NCI-H1105 (cell line): ENCODE measurements at places on chromosomes 6 and 20.

GRCh38 chr6:135097172-135097571 lies 42.5 kb upstream of the HBS1L start:
- no peak for DNase-seq

DNA sequence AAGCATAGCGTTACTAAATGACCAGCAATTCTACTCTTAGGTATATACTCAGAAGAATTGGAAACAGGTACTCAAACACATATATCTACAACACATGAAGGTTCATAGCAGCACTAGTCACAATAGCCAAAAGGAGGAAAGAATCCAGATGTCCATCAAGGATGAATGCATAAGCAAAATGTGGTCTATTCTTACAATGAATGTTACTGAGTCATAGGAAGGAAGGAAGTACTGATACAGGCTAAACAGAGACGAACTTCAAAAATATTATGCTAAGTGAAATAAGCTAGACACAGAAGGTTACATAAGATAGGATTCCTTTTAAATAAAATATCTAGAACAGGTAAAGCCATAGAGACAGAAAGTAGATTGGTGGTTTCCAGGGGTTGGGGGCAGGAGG lies 93.5 kb downstream of the MAP3K7 start:
- no peak for DNase-seq

GRCh38 chr6:14851281-14851680 lies 394.6 kb upstream of the JARID2 start:
- DNase-seq: no peak

DNA sequence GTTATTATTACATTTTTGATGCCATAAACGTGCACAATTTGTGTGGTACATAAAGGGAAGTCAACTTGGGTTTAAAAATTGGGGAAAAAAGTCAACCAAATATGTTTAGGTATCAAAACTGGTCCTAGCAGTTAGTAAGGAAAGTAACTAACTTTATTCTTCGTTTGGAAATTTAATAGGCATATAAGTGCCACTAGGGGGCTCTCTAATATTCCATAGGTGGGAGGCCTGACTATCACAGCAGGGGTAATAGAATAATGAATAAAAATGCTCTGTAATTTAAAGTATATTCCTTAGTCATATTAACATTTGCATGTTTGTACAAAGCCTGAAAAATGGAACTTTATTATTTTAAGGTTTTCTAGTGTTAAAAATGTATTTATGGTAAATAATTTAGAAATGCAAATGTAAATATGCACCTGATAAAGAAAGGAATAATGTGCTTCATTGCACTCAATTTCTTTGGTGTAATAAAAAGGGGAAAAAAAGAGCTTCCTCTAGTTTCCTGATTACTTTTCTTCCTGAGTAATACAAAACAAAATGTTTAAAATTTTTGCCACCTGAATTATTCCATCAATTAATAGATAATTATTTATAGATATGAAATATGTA lies 125.7 kb upstream of the HDAC2 start:
- peak; percentile 71 for DNase-seq

DNA sequence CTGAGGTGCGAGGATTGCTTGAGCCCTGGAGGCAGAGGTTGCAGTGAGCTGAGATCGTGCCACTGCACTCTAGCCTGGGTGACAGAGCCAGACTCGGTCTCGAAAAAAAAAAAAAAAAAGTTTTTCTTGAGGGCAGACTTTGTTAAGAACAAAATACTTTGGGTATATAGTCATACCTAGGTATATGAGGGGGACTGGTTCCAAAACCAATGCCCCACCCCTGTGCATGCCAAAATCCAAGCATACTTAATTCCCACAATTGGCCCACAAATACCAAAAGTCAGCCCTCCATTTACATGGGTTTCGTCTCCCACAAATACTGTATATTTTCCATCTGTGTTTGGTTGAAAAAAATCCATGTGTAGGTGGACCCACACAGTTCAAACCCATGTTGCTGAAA lies 119.9 kb downstream of the INSM1 start:
- no peak for DNase-seq

DNA sequence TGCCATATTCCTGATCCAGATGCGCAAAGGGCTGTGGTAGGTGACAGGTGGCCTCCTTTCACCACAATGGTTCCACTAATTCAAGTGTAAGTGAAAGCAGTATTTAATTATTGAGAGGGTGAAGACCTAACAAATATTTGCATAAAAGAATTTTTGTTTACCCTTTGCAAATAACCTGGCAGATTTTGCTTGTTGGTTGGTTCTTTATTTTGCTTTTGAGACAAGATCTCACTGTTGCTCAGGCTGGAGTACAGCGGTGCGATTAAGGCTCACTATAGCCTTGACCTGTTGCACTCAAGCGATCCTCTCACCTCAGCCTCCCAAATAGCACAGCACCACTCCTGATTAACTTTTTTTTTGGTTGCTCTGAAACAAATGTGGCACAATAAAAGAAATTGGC lies 49.2 kb downstream of the PCNA start:
- DNase-seq: no peak

GRCh38 chr6:68506911-68507310 lies 128.2 kb upstream of the ADGRB3 start:
- no peak for DNase-seq

DNA sequence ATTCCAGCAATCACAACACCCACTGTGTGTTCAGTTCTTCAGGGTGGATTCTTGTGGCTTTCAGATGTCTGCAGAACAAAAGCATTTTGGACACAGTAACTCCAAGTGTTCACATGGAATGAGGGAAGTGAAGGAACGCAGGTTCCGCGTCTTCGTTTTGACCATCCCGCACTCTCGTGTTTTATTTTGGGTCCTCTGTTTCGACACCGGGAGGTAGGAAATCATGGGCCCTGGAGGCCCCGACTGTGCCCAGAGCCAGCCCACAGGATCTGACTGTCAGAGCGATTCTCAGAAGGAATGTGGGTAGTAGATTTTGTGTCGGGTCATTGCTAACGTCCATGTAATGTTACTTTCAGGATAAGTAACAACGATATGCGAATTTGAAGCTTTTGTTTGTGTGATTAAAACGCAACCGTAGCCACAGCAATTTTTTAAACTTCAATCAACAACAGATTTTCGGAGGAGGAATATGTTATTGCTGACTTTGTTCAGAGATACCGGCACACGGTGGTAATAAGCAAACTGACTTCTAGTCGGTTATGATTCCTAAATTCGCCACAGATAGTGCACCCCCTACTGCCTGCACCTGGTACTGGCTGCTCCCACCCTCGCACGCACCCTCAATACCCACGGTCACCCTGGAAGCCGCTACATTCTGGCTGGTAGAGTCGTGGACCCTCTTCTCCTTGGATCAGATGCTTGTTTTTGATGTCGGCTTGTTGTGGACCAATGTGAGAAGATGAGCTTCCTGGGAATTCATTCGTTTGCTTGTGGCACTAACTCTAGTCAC lies 10.5 kb downstream of the NPEPL1 start:
- no peak for DNase-seq

GRCh38 chr6:109183109-109183650 lies 87.9 kb downstream of the CEP57L1 start:
- no peak for DNase-seq
